Esophagus muscularis mucosa (tissue), 4 donors: ENCODE measurements at places on chromosomes 7 and 10. TPM values are rescaled to one million over a fixed set of nuclear protein-coding genes. Genes with fewer than 3 reads are reported as not detected.

DNA sequence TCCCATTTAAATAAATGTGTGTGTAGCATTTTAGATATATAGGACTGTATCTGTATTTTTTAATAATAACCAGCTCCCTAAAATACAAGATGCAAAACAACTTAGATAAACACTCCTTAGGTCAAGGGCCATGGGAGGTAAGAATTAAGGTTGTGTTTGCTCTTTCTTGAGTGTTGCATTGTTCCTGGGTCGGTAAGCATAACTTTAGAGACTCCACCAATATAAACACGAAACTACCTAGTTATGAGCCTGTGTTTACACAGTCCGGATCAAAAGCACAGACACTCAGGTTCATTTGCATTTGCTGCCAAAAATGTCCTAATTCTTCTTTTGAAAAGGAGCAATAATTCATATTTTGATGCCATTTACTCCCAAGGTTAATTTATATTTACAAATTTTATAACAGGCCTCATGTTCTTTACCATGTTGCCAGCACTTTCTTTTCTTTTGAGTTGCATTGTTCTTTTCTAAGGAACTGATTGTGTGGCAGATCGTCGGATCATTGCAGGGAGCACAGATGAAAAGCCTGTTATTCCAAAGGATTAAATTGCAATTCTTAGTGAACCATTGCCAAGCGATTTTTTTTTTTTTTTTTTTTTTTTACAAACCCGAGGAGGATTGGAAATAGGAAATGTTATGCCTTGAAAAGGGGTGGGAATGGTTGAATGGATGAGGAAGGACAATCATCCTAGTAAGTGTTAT is 45.8 kb upstream of the GLCCI1 start:
- peaks cover 3% of the 10 kb centered on the region for H3K4me1 ChIP-seq
- no peaks in the 10 kb centered on the region for H3K27me3 ChIP-seq
- H3K4me3 ChIP-seq: no peak overlapping the region

- no peak for DNase-seq
- no peaks in the 10 kb centered on the region for H3K27me3 ChIP-seq
- no peaks in the 10 kb centered on the region for H3K36me3 ChIP-seq
Measured at GRCh38 chr10:53453196-53453595, 680.6 kb upstream of the MBL2 start.

- no peaks in the 10 kb centered on the region for H3K36me3 ChIP-seq
- H3K4me1 ChIP-seq: no peaks in the 10 kb centered on the region
- H3K4me3 ChIP-seq: no peak overlapping the region
- H3K27ac ChIP-seq: no peak overlapping the region
Measured at GRCh38 chr7:156107957-156108356, 295.7 kb upstream of the SHH start.

GRCh38 chr7:14937581-14937980 is 35.0 kb upstream of the DGKB start:
- no peak overlapping the region for H3K27ac ChIP-seq
- no peaks in the 10 kb centered on the region for H3K27me3 ChIP-seq
- no peak for DNase-seq

GRCh38 chr10:99123851-99124250 is 111.8 kb downstream of the HPSE2 start:
- H3K27me3 ChIP-seq: no peaks in the 10 kb centered on the region
- H3K4me1 ChIP-seq: peaks cover 29% of the 10 kb centered on the region
- DNase-seq: no peak
- peak overlapping the region; percentile 36 for H3K27ac ChIP-seq
- no peak overlapping the region for H3K4me3 ChIP-seq
- no peaks in the 10 kb centered on the region for H3K36me3 ChIP-seq

- no peak overlapping the region for H3K27ac ChIP-seq
- H3K27me3 ChIP-seq: peaks cover 89% of the 10 kb centered on the region
- peaks cover 57% of the 10 kb centered on the region for H3K4me1 ChIP-seq
- no peak for DNase-seq
- H3K4me3 ChIP-seq: peak overlapping the region; percentile 2
Measured at GRCh38 chr7:27165996-27166530, 726 bp upstream of the HOXA9 start.

GRCh38 chr10:112332509-112333228 is 41.2 kb upstream of the ACSL5 start:
- H3K4me3 ChIP-seq: no peak overlapping the region
- no peak for DNase-seq
- no peaks in the 10 kb centered on the region for H3K27me3 ChIP-seq
- no peaks in the 10 kb centered on the region for H3K4me1 ChIP-seq
- H3K36me3 ChIP-seq: no peaks in the 10 kb centered on the region

- H3K27ac ChIP-seq: peak overlapping the region; percentile 85
- peaks cover 40% of the 10 kb centered on the region for H3K4me1 ChIP-seq
- H3K4me3 ChIP-seq: no peak overlapping the region
- H3K36me3 ChIP-seq: no peaks in the 10 kb centered on the region
Measured at GRCh38 chr7:92765725-92766124, 70.6 kb downstream of the CDK6 start.

GRCh38 chr10:122301055-122301810 is 30.1 kb downstream of the BTBD16 start:
- DNase-seq: peak; percentile 92
- peak overlapping the region; percentile 72 for H3K27ac ChIP-seq
- no peaks in the 10 kb centered on the region for H3K36me3 ChIP-seq
- no peaks in the 10 kb centered on the region for H3K27me3 ChIP-seq

DNA sequence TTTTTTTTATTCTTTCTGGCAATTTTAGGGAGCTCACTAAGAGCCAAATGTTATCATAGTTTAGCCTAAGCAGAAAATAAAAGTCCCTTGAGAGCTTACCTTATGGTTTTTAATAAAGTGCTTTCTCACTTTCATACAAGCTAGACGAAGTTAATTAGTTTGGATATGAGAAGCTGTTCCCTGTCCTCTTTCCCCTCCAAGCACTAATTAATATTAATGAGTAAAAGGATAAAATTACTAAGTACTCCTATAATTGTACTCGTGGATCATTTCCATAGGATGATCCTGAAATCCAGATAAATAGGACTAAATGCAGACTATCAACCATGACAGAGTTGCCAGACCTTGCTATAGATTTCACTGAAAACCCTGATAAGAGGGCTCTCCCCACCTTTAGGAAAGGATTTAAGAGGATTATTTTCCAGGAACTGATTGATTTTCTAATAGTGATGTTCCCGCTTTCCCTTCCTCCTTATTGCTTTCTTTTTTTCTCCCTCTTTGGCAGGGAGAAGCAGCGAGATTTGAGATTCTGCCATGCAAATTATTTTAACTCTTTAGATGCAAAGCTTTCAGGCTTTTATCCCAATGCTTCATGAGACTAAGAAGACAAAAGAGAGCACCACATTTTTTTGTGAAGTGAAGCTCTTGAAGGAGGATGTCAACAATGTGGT is 58.3 kb upstream of the HECW1 start:
- no peaks in the 10 kb centered on the region for H3K36me3 ChIP-seq
- no peak for DNase-seq
- no peaks in the 10 kb centered on the region for H3K4me1 ChIP-seq
- no peak overlapping the region for H3K27ac ChIP-seq
- H3K4me3 ChIP-seq: no peak overlapping the region

DNA sequence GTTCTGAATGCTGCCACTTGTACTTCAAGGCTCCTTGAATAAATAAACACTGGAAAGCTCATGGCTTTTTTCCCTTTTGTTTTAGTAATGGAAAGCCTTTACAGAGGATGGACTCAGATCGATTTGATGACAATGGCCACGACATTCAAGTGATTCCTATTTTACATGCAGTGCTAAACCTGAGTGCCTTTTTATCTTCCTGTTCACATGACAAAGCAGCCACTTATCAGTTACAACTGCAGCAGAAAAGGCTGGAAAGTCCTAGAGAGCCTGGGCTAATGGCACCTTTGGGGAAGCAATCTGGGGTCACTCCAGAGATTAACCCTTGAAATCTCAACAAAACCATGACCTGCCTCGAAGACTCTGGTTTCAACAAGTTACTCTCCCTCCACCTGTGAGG is 249.0 kb upstream of the AUTS2 start:
- no peak overlapping the region for H3K27ac ChIP-seq
- no peak for DNase-seq

DNA sequence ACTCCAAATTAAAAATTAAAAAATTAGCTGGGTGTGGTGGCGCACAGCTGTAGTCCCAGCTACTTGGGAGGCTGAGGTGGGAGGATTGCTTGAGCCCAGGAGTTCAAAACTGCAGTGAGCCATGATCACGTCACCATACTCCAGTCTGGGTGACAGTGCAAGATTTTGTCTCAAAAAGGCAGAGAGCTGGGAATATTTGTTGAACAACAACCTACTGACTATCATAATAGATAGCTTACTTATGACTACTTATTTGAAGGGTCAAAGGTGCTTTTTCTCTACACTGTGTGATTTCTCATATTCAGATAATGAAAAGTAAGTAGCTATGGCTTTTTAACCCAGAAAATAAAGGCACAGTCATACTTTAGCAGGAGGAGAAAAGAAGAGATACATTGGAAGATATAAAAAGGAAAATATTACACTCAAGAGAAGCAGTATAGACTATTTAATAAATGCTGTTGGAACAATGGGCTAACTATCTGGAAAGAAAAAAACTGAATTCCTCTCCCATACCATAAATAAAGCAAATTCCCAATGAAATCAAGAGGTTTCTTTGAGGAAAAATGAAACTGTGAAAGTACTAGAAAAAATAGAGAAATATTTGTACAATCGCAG is 6.7 kb downstream of the GSDME start:
- H3K4me1 ChIP-seq: no peaks in the 10 kb centered on the region
- H3K27me3 ChIP-seq: no peaks in the 10 kb centered on the region
- no peak overlapping the region for H3K27ac ChIP-seq

- no peak overlapping the region for H3K27ac ChIP-seq
- H3K36me3 ChIP-seq: no peaks in the 10 kb centered on the region
- no peaks in the 10 kb centered on the region for H3K4me1 ChIP-seq
- H3K27me3 ChIP-seq: no peaks in the 10 kb centered on the region
- no peak overlapping the region for H3K4me3 ChIP-seq
Measured at GRCh38 chr7:73801577-73801976, 29.2 kb upstream of the CLDN4 start.

GRCh38 chr10:102400598-102401341 is 5.3 kb downstream of the NFKB2 start:
- no peak overlapping the region for H3K4me3 ChIP-seq
- DNase-seq: no peak
- H3K36me3 ChIP-seq: peaks cover 43% of the 10 kb centered on the region
- H3K27ac ChIP-seq: peak overlapping the region; percentile 74

DNA sequence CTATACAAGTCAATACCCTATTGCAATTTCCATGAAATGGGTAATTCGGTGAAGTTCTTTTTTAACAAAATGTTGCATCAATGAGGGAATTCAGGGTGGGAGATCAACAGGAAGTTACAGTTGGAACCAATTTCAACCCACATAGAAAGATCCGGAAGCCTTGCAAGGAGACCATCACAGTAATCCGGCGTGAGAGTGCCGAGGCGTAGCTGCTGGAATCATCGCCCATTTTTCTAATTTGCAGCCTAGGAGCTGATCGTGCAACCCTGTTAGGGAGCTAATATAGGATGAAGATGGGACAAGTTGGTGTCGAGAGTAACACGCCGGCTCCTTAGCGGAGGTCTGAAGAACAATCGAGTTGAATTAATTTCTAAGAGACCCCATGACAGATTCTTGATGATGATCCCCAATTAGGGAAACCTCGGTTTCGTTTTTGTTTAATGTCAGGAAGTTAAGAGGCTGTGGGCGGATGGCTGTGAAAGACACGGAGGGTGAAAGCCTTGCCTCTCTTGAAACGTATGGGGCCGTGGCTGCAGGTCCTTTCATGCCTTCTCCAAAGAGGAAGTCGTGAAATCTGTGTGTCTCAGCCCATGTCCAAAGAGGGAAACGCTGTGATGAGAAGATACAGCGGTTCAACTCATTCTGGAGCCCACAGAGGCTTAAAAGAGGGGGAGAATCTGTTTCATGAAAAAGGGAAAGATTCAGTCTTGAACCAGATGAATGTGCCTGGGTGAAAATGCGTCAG is 51.2 kb upstream of the CARD11 start:
- no peak overlapping the region for H3K27ac ChIP-seq
- no peak overlapping the region for H3K4me3 ChIP-seq
- H3K4me1 ChIP-seq: no peaks in the 10 kb centered on the region
- no peaks in the 10 kb centered on the region for H3K36me3 ChIP-seq
- no peak for DNase-seq

DNA sequence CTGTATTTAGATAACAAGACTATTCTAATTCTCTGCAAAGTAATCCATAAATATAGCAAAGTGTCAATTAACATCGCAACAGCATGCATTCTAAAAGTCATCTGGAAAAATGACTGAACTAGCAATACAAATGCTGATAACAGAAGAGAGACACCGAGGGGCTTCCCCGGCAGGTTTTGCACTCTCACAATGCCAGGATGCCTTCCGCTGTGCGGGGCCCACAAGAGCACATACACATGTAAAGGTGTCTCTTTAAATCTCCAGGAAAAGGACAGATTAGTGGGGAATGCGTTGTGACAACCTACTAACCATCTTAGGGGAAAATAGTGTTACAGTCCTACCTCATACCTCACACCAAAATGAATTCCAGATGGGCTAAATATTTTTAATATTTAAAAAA is 86.9 kb downstream of the CXCL12 start:
- peaks cover 41% of the 10 kb centered on the region for H3K4me1 ChIP-seq
- no peaks in the 10 kb centered on the region for H3K27me3 ChIP-seq
- no peaks in the 10 kb centered on the region for H3K36me3 ChIP-seq
- no peak overlapping the region for H3K4me3 ChIP-seq

DNA sequence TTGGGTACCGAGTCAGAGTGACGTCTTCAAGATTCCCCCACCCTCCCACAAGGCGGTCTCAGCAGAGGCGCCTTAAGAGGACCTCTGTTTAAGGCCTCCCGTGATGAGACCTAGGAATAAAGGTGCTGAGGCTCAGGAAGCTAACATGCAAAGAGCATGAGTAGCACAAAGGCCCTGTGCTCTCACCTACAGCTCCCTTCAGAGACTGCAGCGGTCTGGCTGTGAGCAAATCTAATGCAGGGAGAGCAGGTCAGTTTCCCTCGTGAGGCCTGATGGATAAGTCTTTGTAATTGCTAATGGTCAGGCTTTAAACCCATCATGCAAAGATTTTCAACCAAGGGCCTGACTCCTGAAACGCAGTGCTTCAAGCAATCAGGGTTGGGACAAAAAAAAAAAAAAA is 909.3 kb upstream of the GHITM start:
- no peaks in the 10 kb centered on the region for H3K36me3 ChIP-seq
- no peaks in the 10 kb centered on the region for H3K27me3 ChIP-seq
- H3K27ac ChIP-seq: no peak overlapping the region
- H3K4me1 ChIP-seq: no peaks in the 10 kb centered on the region
- DNase-seq: no peak

DNA sequence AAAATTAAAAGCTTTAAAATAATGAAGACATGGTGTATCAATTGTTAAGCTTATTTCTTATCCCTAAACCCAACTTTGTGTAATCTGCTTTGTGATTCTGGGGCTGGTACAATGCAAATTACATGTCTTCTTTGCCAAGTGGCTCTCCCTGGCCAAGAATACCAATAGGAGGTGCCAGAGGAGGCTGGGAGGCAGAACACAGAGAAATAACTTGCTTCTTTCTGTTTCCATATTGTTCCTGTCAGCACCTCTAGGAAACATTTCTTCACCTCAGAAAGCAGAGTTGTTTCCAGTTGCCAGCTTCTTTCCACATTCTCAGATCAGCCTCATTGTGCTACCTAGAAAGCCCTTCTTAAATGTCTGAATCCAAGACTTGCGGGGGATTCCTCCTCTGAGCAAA is 174.4 kb downstream of the MDFIC start:
- no peaks in the 10 kb centered on the region for H3K27me3 ChIP-seq
- no peak overlapping the region for H3K27ac ChIP-seq
- no peak for DNase-seq
- no peaks in the 10 kb centered on the region for H3K36me3 ChIP-seq

Gene CFAP58
- 1.2 TPM for total RNA-seq

Gene AKR1C4
- total RNA-seq: not detected

Gene DGKI
- 2.9 TPM for total RNA-seq

Gene ADK
- total RNA-seq: 23.3 TPM

Gene SHTN1
- total RNA-seq: 5.5 TPM

Gene OPALIN
- not detected for total RNA-seq

Gene SOSTDC1
- total RNA-seq: 0.83 TPM

Gene EPHA1
- 0.17 TPM for total RNA-seq

Gene MRLN
- not detected for total RNA-seq

Gene RBP4
- total RNA-seq: 2.0 TPM
